ENCODE measurements at places on chromosomes 4 and X.

DNA sequence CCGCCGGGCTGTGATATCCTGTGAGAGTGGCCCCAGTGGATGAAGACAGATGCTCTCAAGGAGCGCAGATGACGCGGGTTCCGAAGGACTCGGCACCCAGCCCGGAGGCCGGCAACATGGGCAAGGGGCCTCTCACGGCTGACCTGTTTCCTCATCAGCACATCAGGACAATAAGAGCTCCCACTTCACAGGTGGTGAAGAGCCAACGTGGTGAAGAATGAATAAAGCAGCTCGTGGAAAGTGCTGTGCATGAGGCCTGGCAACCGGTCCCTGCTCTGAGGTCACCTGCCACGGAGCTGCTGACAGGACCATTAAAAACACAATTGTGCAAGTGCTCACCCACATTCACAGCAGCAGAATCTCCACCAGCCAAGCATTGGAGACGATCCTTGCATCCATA, 22.9 kb downstream of the ABLIM2 start:
- H3K4me1 ChIP-seq = 0 out of 2 replicates have a peak, but pooled peaks cover 3% of the 10 kb centered on the region
- no peaks in the 10 kb centered on the region for H3K27me3 ChIP-seq
- no peak for DNase-seq
- H3K4me3 ChIP-seq = no peak overlapping the region
- no peaks in the 10 kb centered on the region for H3K36me3 ChIP-seq

- no peaks in the 10 kb centered on the region for H3K36me3 ChIP-seq
- no peak for DNase-seq
- no peak overlapping the region for H3K4me3 ChIP-seq
- H3K27me3 ChIP-seq = no peaks in the 10 kb centered on the region
Observed at GRCh38 chr4:123706973-123707372, 310.4 kb downstream of the SPRY1 start.

- DNase-seq = no peak
- no peak overlapping the region for H3K27ac ChIP-seq
- H3K4me1 ChIP-seq = no peaks in the 10 kb centered on the region
- H3K36me3 ChIP-seq = no peaks in the 10 kb centered on the region
- no peaks in the 10 kb centered on the region for H3K27me3 ChIP-seq
Observed at GRCh38 chr4:141066690-141067089, 66.6 kb downstream of the RNF150 start.

- no peak overlapping the region for H3K4me3 ChIP-seq
- DNase-seq = no peak
- H3K27me3 ChIP-seq = no peaks in the 10 kb centered on the region
- H3K4me1 ChIP-seq = peaks cover 1% of the 10 kb centered on the region
- no peak overlapping the region for H3K27ac ChIP-seq
Observed at GRCh38 chr4:110190249-110190648, 8.2 kb downstream of the ELOVL6 start.

GRCh38 chrX:13096728-13097127, 52.3 kb upstream of the FAM9C start:
- no peak overlapping the region for H3K4me3 ChIP-seq
- H3K36me3 ChIP-seq = no peaks in the 10 kb centered on the region
- no peaks in the 10 kb centered on the region for H3K27me3 ChIP-seq
- H3K27ac ChIP-seq = no peak overlapping the region

GRCh38 chr4:7463566-7464258, 29.0 kb upstream of the PSAPL1 start:
- DNase-seq = no peak
- no peaks in the 10 kb centered on the region for H3K27me3 ChIP-seq
- no peak overlapping the region for H3K4me3 ChIP-seq
- H3K27ac ChIP-seq = no peak overlapping the region
- no peaks in the 10 kb centered on the region for H3K36me3 ChIP-seq
- peaks cover 11% of the 10 kb centered on the region for H3K4me1 ChIP-seq

GRCh38 chr4:170278460-170278859, 188.7 kb upstream of the AADAT start:
- H3K27ac ChIP-seq = no peak overlapping the region
- no peak for DNase-seq
- H3K36me3 ChIP-seq = no peaks in the 10 kb centered on the region
- no peaks in the 10 kb centered on the region for H3K27me3 ChIP-seq

GRCh38 chr4:184838249-184839074, 12.7 kb upstream of the ACSL1 start:
- DNase-seq = no peak
- no peaks in the 10 kb centered on the region for H3K4me1 ChIP-seq
- H3K27me3 ChIP-seq = no peaks in the 10 kb centered on the region
- H3K27ac ChIP-seq = no peak overlapping the region

GRCh38 chrX:106168107-106168506, at the start of gene PWWP3B:
PWWP3B (plus strand) TSS chrX:106168305; CDS start chrX:106205433, 37,128 bp downstream.
- no peak within 1 kb of the TSS for H3K27ac ChIP-seq
- no peaks in the 10 kb centered on the region for H3K36me3 ChIP-seq
- no peak for DNase-seq
- H3K4me3 ChIP-seq = no peak within 1 kb of the TSS

GRCh38 chr4:1201851-1202525, 29.6 kb upstream of the SPON2 start:
- no peak overlapping the region for H3K4me3 ChIP-seq
- no peak for DNase-seq
- no peaks in the 10 kb centered on the region for H3K4me1 ChIP-seq
- H3K36me3 ChIP-seq = no peaks in the 10 kb centered on the region
- H3K27me3 ChIP-seq = no peaks in the 10 kb centered on the region

DNA sequence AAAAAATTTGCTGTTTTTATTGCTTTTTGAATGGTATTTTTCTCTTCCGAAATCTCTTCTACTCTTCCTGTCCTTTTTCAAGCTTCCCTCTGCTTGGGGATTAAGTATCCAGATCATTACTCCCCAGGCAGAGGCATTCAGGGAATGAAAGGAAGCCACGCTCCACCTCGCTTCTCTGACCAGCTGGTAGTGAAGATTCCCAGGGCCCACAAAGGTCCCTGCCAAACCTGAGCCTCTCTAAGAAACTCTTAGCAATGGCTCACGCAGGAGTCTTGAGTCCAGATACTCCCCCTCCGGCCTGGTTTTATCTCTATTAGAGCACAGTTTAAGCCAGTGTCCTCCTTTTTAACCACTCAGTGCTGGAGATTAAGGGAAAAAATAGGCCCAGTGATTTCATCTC, 51.4 kb upstream of the SOD3 start:
- peak; percentile 39 for DNase-seq
- H3K4me1 ChIP-seq = no peaks in the 10 kb centered on the region
- no peak overlapping the region for H3K4me3 ChIP-seq
- H3K27me3 ChIP-seq = no peaks in the 10 kb centered on the region

DNA sequence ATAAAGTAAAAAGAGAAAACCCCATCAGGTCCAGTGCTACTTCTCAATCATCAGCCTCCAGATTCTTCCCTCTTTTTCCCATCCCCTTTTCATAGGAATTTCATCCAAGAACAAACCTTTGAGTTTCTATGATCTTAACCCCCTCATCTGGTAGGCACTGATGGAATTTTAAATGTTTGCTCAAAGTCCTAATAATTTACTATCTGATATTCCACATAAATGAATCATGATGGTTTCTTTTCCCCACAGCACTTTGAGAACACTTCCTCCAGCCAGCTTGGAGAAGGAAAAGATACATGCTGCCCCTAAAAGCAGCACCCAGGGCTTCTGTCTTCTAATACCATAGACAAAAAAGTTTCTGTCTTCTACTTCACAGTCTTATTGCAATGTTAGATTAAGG, 19.4 kb upstream of the KLHL8 start:
- no peaks in the 10 kb centered on the region for H3K36me3 ChIP-seq
- no peaks in the 10 kb centered on the region for H3K27me3 ChIP-seq
- H3K4me1 ChIP-seq = no peaks in the 10 kb centered on the region
- H3K4me3 ChIP-seq = no peak overlapping the region

- 0 out of 2 replicates have a peak, but pooled peaks cover 1% of the 10 kb centered on the region for H3K4me1 ChIP-seq
- no peaks in the 10 kb centered on the region for H3K27me3 ChIP-seq
- H3K4me3 ChIP-seq = no peak overlapping the region
- H3K27ac ChIP-seq = no peak overlapping the region
Observed at GRCh38 chr4:104411502-104411901, 83.2 kb downstream of the CXXC4 start.

GRCh38 chr4:122830426-122831095, 3.9 kb downstream of the FGF2 start:
- no peak overlapping the region for H3K27ac ChIP-seq
- peaks cover 11% of the 10 kb centered on the region for H3K4me1 ChIP-seq
- H3K36me3 ChIP-seq = peaks cover 12% of the 10 kb centered on the region
- 0 out of 2 replicates have a peak overlapping the region, but pooled peaks have one; percentile 1 for H3K4me3 ChIP-seq

DNA sequence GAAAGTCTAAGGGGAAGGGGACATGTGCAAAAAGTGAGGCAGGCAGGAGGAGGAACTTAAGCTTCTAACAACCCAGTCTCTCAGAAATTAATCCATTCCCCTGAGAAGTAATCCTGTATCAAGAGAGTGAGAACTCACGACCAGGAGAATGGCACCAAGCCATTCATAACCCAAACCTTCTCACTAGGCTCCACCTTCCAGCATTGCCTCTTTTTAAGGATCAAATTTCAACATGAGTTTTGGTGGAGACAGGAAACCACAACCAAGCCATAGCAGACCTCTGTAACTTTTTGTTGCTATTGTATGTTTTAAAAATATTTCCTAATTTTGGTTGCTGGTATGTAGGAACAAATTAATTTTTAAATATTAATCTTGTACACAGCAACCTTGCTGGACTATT, 32.8 kb downstream of the PASD1 start:
- H3K4me3 ChIP-seq = no peak overlapping the region
- DNase-seq = no peak
- no peaks in the 10 kb centered on the region for H3K4me1 ChIP-seq
- H3K27me3 ChIP-seq = no peaks in the 10 kb centered on the region
- H3K27ac ChIP-seq = no peak overlapping the region

GRCh38 chr4:110629780-110630687, 7.2 kb upstream of the PITX2 start:
- H3K27ac ChIP-seq = no peak overlapping the region
- H3K4me3 ChIP-seq = no peak overlapping the region
- H3K4me1 ChIP-seq = peaks cover 8% of the 10 kb centered on the region
- H3K27me3 ChIP-seq = peaks cover 80% of the 10 kb centered on the region

DNA sequence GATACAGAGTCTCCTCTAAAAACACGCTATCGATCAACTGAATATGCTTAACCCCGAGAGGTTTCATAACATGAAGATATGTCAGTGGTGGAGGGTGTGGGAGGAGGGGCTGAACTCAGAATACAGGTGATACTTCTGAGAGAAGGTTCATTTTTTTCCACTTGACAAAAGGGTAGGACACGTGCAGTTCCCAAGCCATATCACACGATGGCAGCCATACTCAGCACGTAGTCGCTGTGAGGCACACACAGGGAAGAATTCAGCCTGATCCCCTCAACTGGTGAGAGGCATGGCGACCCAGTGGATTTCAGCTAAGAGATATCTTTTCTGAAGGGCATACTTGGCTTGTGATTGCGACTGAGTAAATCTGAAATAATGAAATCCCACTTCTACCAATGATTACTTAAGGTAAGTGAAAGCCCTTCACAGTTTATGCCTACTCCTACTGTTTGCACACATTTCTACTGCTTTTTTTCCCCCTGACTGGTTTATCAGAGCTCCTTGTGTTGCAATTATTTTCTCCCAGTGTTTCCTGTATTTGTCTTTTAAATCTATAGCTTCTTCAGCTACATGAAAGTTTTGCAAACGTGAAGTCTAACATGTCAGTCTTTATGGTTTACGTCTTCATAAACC, 133.1 kb downstream of the CORIN start:
- peak; percentile 45 for DNase-seq
- H3K4me1 ChIP-seq = no peaks in the 10 kb centered on the region
- H3K27ac ChIP-seq = no peak overlapping the region
- H3K4me3 ChIP-seq = no peak overlapping the region

GRCh38 chr4:65670331-65671031, at the start of gene EPHA5:
EPHA5 (minus strand) TSS chr4:65670489; CDS start chr4:65669742, 747 bp downstream.
- H3K4me3 ChIP-seq = peak within 1 kb of the TSS; percentile 29
- no peak within 1 kb of the TSS for H3K27ac ChIP-seq
- no peaks in the 10 kb centered on the region for H3K36me3 ChIP-seq

DNA sequence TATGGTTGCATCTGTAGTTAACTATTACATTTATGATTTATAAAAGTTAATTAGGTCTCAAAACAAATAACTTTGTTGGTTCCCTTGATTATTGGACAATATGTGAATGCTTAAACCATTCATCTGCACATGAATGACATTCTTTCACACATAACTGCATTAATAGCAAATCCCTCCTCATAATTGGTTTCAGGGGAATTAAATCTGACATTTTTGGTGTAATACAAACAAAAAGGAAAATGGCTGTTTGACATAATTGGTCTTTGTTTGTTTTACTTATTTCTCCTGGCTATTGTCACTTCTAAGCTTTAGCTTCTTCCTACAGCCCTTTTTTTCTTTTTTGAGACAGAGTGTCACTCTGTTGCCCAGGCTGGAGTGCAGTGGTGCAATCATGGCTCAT, 71.9 kb downstream of the TBC1D9 start:
- H3K4me3 ChIP-seq = no peak overlapping the region
- no peak for DNase-seq
- no peaks in the 10 kb centered on the region for H3K27me3 ChIP-seq
- H3K4me1 ChIP-seq = no peaks in the 10 kb centered on the region
- H3K27ac ChIP-seq = no peak overlapping the region
- H3K36me3 ChIP-seq = no peaks in the 10 kb centered on the region

- no peak for DNase-seq
- no peaks in the 10 kb centered on the region for H3K27me3 ChIP-seq
- no peaks in the 10 kb centered on the region for H3K4me1 ChIP-seq
- H3K36me3 ChIP-seq = no peaks in the 10 kb centered on the region
- no peak overlapping the region for H3K4me3 ChIP-seq
Observed at GRCh38 chr4:186739317-186739716, 15.7 kb upstream of the FAT1 start.

DNA sequence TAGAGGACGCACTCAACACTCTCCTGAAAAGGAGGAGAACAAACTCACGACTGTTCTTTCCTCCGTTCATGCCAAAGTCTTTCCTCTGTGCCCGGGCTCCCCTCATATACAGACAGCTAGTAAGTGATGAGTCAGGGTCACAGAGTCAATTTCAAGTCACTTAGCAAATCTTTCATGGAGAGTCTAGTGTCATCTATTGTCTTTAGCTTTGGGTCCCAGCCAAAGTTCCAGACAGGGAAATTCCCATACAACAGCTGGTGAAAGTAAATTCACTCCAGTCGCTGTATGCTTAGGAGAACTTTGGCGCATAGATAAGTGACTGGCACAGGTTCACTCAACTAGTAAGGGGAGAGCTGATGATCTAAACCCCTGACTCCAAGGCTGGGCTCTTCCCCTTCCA, 226.5 kb downstream of the MID1 start:
- no peaks in the 10 kb centered on the region for H3K36me3 ChIP-seq
- H3K27me3 ChIP-seq = no peaks in the 10 kb centered on the region
- no peak overlapping the region for H3K27ac ChIP-seq
- no peak for DNase-seq
- no peak overlapping the region for H3K4me3 ChIP-seq
- H3K4me1 ChIP-seq = no peaks in the 10 kb centered on the region

DNA sequence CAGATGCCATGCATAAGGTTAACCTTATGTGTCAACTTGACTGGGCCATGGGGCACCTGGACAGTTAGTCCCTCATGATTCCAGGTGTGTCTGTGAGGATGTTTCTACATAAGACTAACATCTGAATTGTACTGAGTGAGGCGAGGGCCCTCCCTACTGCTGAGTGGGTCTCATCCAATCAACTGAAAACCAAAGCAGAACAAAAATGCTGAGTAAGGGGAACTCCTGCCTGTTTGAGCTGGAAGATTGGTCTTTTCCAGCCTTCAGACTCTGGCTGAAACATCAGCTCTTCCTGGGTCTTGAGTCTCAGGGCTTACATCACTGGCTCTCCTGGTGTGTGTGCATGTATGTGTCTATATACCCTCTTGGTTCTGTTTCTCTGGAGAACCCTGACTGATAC, 13.8 kb downstream of the NELFA start:
- no peak overlapping the region for H3K4me3 ChIP-seq
- DNase-seq = no peak
- H3K27ac ChIP-seq = no peak overlapping the region
- H3K4me1 ChIP-seq = peaks cover 2% of the 10 kb centered on the region

GRCh38 chr4:114310296-114310925, 288.2 kb upstream of the UGT8 start:
- DNase-seq = no peak
- no peaks in the 10 kb centered on the region for H3K4me1 ChIP-seq
- H3K27me3 ChIP-seq = no peaks in the 10 kb centered on the region
- H3K27ac ChIP-seq = no peak overlapping the region
- no peaks in the 10 kb centered on the region for H3K36me3 ChIP-seq
